ENCODE measurements at places on chromosomes 12 and 14.

GRCh38 chr12:29552324-29552927, 54.9 kb upstream of the OVCH1 start:
- DNase-seq, result peak; percentile 72

GRCh38 chr14:20516921-20517320, 11.6 kb downstream of the RNASE10 start:
- DNase-seq, result no peak

- DNase-seq, result no peak
These were observed 11.1 kb upstream of the GPR132 start for GRCh38 chr14:105076296-105076804.

GRCh38 chr14:31263485-31264133, 56.0 kb upstream of the HECTD1 start:
- no peak for DNase-seq

DNA sequence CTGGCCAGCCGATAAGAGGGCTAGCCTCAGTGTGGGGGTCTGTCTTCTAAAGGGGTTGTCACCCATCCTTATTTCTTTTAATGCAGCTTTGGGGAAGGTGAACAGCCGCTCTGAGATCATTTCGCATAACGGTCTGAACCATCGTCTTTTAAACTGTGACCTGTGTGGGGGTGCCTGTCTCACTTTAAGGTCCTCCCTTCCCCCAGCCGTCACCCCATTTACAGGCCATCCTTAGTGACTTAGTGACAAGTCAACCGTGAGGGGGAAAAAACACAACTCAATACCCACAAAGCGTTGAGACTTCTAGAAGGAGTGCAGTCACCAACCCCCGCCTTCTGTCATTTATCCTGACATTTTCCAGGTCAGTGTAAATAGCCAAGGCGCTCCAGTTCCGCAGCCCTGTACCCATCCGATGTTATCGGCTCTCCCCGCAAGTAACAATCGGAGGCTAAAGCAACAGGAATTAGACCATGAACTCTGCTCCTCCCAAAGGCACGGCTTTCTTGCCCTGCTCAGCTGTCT, 505 bp upstream of the DENND5B start:
- DNase-seq, result peak; percentile 20

DNA sequence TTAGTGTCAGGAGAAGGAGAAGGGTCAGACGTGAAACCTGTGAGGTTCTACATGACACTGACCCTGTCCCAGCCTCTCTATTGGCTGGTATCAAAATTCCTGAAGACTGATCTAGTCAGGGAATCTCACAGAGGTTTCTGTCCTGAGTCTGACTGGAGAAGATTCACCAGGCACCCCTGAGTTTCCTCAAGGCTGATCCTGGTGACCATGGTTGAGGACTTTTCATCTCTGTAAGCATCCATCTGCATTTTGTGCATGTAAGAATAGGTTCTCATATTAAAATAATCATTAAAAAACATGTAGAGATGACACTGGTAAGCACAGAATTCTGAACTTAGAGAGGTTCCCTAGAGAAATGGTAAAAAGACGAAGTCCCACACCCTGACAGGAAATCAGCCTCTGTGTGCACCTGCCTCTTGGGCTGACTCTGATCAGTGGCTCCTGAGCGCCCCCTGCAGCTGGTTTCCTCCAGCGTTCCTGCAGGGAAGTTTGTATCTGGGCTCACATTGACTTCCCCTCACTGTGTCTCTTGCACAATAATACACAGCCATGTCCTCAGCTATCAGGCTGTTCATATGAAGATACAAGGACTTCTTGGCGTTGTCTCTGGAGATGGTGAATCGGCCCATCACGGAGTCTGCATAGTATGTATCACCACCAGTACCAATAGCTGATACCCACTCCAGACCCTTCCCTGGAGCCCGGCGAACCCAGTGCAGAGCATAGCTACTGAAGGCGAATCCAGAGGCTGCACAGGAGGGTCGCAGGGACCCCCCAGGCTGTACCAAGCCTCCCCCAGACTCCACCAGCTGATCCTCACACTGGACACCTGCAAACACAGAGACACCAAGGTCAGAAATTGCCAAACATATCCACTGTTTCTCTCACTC, 991.9 kb downstream of the TMEM121 start:
- DNase-seq, result peak; percentile 11

DNA sequence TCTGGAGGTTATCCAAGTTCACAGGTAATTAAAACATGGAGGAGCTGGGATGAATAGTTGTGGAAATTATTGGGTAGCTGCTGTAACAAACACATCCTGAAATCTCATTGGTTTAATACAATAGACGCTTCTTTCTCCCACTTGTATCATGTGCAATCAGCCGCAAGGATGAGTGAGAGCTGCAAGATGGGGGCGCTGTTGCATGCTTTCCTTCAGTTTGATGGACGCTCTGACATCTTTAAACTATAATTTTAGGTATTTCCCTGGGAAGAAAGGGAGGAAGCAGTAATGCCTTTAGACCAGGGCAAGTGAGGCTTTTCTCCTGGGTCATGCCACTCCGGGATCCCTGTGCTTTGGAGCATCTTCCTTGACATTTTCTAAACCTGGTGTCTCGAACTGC, 178.7 kb downstream of the PAWR start:
- no peak for DNase-seq
